Mammary microvascular endothelial cell (primary cell): ENCODE measurements at places on chromosomes 3 and 15. TPM values are rescaled to one million over a fixed set of nuclear protein-coding genes. Genes with fewer than 3 reads are reported as not detected.

ZDHHC23 gene
- total RNA-seq = 2.0 and 3.3 TPM in 2 replicates

RAB6B gene
- total RNA-seq = 1.1 and 1.2 TPM in 2 replicates

KIF23 gene
- 43.0 and 49.0 TPM in 2 replicates for total RNA-seq

PFKFB4 gene
- total RNA-seq = 2.5 and 2.7 TPM in 2 replicates

ATXN7 gene
- total RNA-seq = 8.1 and 10.1 TPM in 2 replicates

SLC4A7 gene
- 16.9 and 18.1 TPM in 2 replicates for total RNA-seq

CD86 gene
- total RNA-seq = not detected in 2 replicates

WNT7A gene
- not detected in 2 replicates for total RNA-seq

PDCD6IP gene
- total RNA-seq = 121 and 159 TPM in 2 replicates

LINS1 gene
- total RNA-seq = 10.4 and 11.8 TPM in 2 replicates

CCR9 gene
- not detected in 2 replicates for total RNA-seq

PRRT3 gene
- 1.5 and 1.6 TPM in 2 replicates for total RNA-seq

CAMK2N2 gene
- total RNA-seq = not detected in 2 replicates

HCLS1 gene
- total RNA-seq = 82.7 and 84.5 TPM in 2 replicates

ADAMTS7 gene
- 15.2 and 17.3 TPM in 2 replicates for total RNA-seq

MGLL gene
- total RNA-seq = 116 and 137 TPM in 2 replicates

ATP8B4 gene
- total RNA-seq = under 0.01 TPM in 1 of 2 replicates, not detected in the other

BNIP2 gene
- total RNA-seq = 148 and 157 TPM in 2 replicates

ITGA11 gene
- total RNA-seq = 0.27 and 1.3 TPM in 2 replicates

UPK1B gene
- total RNA-seq = not detected in 2 replicates

IL16 gene
- 1.3 and 2.1 TPM in 2 replicates for total RNA-seq

CHRM5 gene
- total RNA-seq = not detected in 2 replicates

MST1R gene
- total RNA-seq = 0.79 and 1.7 TPM in 2 replicates

PPP2R3A gene
- 5.5 and 5.9 TPM in 2 replicates for total RNA-seq

GPR62 gene
- total RNA-seq = 0.20 TPM in 1 of 2 replicates, not detected in the other

CYP8B1 gene
- not detected in 2 replicates for total RNA-seq

TEX55 gene
- not detected in 2 replicates for total RNA-seq

DZIP1L gene
- 4.9 and 7.0 TPM in 2 replicates for total RNA-seq

DOCK3 gene
- total RNA-seq = 0.07 and 0.15 TPM in 2 replicates

SEMA5B gene
- total RNA-seq = not detected in 2 replicates

MRPL46 gene
- 26.2 and 26.7 TPM in 2 replicates for total RNA-seq

ARPP21 gene
- total RNA-seq = not detected in 2 replicates

SERPINI2 gene
- total RNA-seq = not detected in 2 replicates

LINGO1 gene
- under 0.01 and 0.20 TPM in 2 replicates for total RNA-seq

PARP15 gene
- total RNA-seq = 0.94 and 1.1 TPM in 2 replicates

ABI3BP gene
- 3.6 and 8.5 TPM in 2 replicates for total RNA-seq

FETUB gene
- not detected in 2 replicates for total RNA-seq

BSN gene
- total RNA-seq = 0.07 and 0.10 TPM in 2 replicates

CAMKV gene
- not detected in 2 replicates for total RNA-seq

ALDH1L1 gene
- not detected in 2 replicates for total RNA-seq

IL17RC gene
- total RNA-seq = 24.9 and 28.7 TPM in 2 replicates

CLRN1 gene
- total RNA-seq = not detected in 2 replicates

SEMA3F gene
- 160 and 166 TPM in 2 replicates for total RNA-seq

CCDC13 gene
- not detected in 2 replicates for total RNA-seq
